ENCODE measurements at places on chromosomes 2 and 18. TPM values are rescaled to one million over a fixed set of nuclear protein-coding genes. Genes with fewer than 3 reads are reported as not detected.

Gene TBR1
- not detected for polyA plus RNA-seq

- no peak for DNase-seq
Observed at GRCh38 chr2:152542995-152543481, 174.2 kb downstream of the PRPF40A start.

DNA sequence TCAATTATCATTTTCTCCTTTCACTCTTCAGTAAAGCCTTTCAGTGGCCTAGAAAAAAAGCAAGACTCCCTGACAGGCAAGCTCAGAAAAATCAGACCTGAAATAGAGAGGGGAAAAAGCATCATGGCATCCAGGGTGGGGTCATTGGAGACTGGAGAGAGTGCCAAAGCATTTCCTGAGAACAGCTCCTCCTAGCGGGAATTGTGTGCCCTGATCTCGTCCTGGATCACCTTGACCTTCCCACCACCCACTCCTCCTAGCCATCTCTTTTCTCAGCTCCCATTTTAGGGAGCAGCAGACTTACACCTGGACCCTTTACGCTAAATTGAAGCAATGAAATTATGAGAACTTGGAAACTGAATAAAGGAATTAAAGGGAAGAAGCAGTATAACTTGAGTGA, 176.6 kb downstream of the VWC2L start:
- no peak for DNase-seq

GRCh38 chr2:208101716-208102631, 22.4 kb downstream of the CRYGD start:
- DNase-seq = no peak

DNA sequence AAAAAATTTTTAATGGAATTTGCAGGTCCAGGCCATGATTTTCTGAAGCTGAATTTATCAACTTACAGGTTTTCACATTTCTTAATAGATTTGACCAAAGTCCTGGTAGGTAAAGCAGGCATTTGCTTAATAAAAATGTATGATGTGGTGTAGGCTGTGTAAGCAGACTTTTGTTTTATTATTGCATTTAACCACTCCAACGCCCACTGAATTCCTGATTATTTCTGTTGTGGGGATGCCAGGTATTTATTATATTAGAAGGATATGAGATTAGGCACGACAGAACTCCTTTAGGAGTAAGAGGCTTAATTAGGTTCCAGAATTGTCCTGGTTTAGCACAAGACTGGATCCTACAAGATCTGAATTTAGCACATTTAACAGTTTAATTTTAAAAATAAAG, 111.1 kb downstream of the ADCYAP1 start:
- DNase-seq = no peak

Gene AKAIN1
- polyA plus RNA-seq = not detected

Gene TTC39C
- polyA plus RNA-seq = 14.8 TPM

GRCh38 chr2:174322746-174323145, 12.0 kb upstream of the SP9 start:
- no peak for DNase-seq

- DNase-seq = no peak
Observed at GRCh38 chr2:50396298-50396631, 635.7 kb downstream of the NRXN1 start.

Gene SNED1
- polyA plus RNA-seq = 5.9 TPM

- DNase-seq = no peak
Observed at GRCh38 chr2:24080701-24081100, 3.9 kb downstream of the TP53I3 start.

DNA sequence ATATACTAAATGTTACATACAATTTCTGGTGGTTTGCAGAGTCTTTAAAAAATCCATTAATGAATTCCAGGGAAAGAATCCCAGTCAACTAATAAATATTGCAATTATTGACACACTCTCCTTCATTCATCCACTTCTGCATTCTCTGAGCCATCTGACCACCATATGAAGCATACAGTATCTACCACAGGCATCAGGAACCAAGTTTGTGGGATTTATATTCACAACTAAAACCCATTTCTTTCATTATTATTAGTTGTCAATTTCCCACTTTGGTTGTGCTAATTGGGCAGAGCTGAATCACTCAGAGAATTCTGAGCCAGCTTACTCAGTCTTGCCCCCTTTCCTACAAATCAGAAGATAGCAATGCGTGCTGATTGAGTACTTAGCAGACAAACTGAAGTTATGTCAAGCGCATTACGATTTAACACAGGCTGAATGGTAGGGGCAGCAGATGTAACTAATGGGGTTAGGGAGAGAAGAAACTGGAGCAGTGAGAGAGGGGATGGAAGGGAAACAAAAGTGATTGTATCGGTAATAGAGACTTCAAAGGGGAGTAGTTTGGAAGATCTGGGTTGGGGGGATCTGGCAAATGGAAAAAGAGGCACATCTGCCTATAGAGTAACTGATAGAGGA, 52.3 kb downstream of the ZEB2 start:
- DNase-seq = no peak

- no peak for DNase-seq
Observed at GRCh38 chr18:49798001-49798400, 15.3 kb downstream of the ACAA2 start.

- DNase-seq = no peak
Observed at GRCh38 chr2:101806123-101806522, 108.6 kb downstream of the MAP4K4 start.

- DNase-seq = no peak
Observed at GRCh38 chr2:219314804-219315468, 5.7 kb upstream of the PTPRN start.

DNA sequence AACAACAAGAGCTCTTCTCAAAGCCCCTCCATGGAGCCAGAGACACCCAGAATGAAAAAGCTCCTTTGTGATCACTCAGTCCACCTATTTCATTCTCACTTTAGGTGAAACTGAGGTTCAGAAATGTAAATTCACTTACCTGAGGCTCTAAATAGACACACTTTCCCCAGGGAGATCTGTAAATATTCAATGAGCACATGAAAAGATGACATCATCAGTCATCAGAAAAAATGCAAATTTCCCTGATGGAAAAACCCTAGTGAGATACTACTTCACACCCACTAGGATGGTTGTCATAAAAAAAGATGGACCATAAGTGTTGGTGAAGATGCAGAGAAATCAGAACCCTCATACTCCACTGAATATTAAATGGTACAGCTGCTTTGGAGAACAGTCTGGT, 339.2 kb downstream of the EN1 start:
- DNase-seq = no peak

GRCh38 chr2:42813763-42814162, 21.4 kb upstream of the HAAO start:
- no peak for DNase-seq

Gene SNX17
- 92.6 TPM for polyA plus RNA-seq

Gene COL4A4
- 2.3 TPM for polyA plus RNA-seq

DNA sequence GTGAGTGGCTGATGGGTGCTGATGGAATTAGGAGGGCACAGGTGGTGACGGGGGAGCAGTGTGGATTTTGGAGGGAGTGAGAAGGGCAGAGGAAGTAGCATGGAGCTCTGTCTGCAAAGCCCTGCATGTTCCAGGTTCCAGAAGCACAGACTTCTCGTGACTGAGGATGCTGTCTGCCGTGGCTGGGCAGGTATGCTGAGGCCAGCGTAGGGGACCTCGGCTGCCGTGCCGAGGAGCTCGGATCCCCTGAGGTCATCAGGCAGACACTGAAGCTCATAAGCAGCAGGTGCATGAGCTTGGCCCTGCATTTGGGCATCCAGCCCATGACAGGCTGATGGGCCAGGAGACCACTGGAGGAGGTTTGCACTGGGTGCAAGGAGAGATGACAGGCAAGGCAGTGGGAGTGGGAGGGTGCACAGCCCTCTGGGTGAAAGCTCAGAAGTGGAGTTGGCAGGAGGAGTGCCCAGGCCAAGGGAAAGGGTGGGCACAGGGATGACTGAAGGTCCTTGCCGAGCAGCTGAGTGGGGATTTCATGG, 215.3 kb downstream of the SH3RF3 start:
- DNase-seq = no peak

Gene IL36RN
- not detected for polyA plus RNA-seq

- DNase-seq = no peak
Observed at GRCh38 chr18:47108373-47108772, 41.9 kb downstream of the HDHD2 start.

GRCh38 chr18:61825386-61825785, 67.4 kb downstream of the RNF152 start:
- DNase-seq = no peak

DNA sequence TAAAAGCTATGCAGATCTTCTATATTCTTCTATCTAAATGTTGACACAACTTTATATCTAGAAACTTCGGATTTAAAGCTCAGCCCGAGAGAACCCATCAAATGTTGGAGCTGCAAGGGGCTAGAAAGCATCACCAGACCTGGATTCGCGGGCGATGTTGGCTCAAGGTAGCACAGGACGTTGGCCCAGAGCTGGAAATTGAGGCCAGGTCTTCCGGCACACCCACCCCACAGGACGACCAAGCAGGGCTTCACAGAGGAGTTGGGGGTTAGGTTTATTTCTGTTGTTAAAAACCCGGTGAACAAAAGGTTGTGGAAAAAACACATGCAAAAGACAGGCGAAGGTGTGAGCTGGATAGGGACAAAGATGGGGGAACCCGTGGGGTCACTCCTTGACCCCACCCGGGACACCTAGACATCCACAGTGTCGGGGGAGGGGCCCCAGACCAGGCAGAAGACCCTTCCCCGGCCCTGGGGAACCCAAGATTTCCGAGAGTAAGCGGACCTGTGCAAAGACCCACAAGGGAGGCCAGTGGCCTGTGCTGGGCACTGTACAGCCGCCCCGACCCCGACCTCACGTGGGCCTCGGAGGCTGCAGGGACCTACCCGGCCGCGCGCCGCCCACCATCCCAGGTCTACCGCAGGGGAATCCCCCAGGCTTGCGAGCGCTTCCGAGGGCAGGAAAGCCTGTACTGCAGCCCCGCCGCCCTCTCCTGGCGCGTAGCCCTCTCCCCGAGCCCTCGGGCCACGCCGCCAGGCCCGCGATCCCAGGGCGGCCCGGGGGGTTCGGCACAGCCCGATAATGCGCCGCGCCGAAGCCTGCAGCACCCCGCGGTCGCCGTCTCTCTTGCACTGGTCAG, 1.8 kb upstream of the AGBL5 start:
- DNase-seq = peak; percentile 86

GRCh38 chr2:222922019-222922800, 61.4 kb downstream of the ACSL3 start:
- DNase-seq = no peak

- DNase-seq = no peak
Observed at GRCh38 chr2:208319391-208319790, 53.3 kb downstream of the PIKFYVE start.

Gene GRB14
- 3.3 TPM for polyA plus RNA-seq

- DNase-seq = no peak
Observed at GRCh38 chr2:10617241-10617640, 72.5 kb downstream of the NOL10 start.

GRCh38 chr2:229673676-229674075, 40.7 kb downstream of the DNER start:
- DNase-seq = no peak

Gene MAP3K19
- not detected for polyA plus RNA-seq

Gene CLASP1
- 13.0 TPM for polyA plus RNA-seq

GRCh38 chr2:236657801-236658200, 88.2 kb downstream of the ACKR3 start:
- no peak for DNase-seq

Gene PRKAG3
- polyA plus RNA-seq = 0.13 TPM

GRCh38 chr2:39665811-39666490, at the start of gene TMEM178A:
TSS of gene TMEM178A (plus strand) at chr2:39665917. CDS start at chr2:39665975, 58 bp downstream.
- peak; percentile 77 for DNase-seq

- no peak for DNase-seq
Observed at GRCh38 chr2:108877506-108877905, 90.9 kb downstream of the CCDC138 start.

Gene NEU2
- not detected for polyA plus RNA-seq

- no peak for DNase-seq
Observed at GRCh38 chr2:386406-387103, 98.7 kb upstream of the ALKAL2 start.

- no peak for DNase-seq
Observed at GRCh38 chr2:3313781-3314375, 63.7 kb downstream of the EIPR1 start.

GRCh38 chr2:96341641-96342040, 6.1 kb downstream of the NCAPH start:
- no peak for DNase-seq

- DNase-seq = no peak
Observed at GRCh38 chr2:191486584-191487320, 191.2 kb upstream of the NABP1 start.

GRCh38 chr2:202479610-202480009, 103.5 kb downstream of the BMPR2 start:
- no peak for DNase-seq

DNA sequence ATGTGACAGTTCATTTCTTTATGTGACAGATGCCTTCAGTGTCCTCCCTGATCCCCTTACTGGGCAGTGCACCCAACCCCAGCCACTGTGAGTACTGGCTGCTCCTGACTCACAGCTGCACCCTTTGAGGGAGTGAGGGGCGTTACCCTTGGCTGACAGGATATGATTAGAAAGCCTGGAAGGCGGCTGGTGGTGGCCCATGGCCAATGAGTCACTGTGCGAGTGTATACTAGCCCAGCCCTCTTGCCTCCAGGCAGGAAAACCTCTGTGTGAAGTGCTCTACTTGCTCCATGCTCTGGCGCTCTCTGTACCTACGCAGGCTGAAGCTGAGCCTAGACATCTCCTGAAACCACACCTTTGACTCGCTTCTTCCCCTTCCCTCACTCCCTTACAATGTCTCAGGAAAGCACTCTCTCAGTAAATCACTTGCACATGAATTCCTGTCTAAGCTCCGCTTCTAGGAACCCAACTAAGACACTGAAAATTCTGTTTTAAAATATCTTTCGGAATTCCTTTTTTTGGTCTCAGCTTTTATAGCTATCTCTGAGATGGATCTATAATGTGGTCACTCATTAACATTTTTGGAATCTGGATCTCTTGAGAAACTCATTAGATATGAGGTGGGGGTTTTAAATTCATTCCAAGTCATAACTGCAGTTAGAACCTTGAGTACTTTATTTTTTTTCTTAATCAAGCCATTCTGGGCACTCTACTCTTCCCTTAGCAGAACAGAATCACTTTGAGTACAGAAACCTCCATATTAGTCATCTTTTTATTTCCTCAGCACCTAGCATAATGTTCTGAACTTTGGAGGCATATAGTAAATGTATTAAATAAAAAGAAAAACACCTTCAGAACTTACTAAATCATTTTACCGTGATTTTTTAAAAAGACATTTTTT, 25.3 kb upstream of the STAM2 start:
- peak; percentile 95 for DNase-seq

Gene GREB1L
- 1.1 TPM for polyA plus RNA-seq

Gene IGFBP5
- 123 TPM for polyA plus RNA-seq

- no peak for DNase-seq
Observed at GRCh38 chr18:55404832-55405465, 183.0 kb downstream of the TCF4 start.

GRCh38 chr2:96987301-96987909, 1.0 kb upstream of the FAM178B start:
- no peak for DNase-seq
